Activated CD4-positive, alpha-beta memory T cell treated with anti-CD3 and anti-CD28 coated beads for 36 hours (primary cell): ENCODE measurements at places on chromosomes 2 and 18. TPM values are rescaled to one million over a fixed set of nuclear protein-coding genes. Genes with fewer than 3 reads are reported as not detected.
A peak's percentile ranks its signal among the peaks of the same experiment; 100 is the strongest.

The SERPINB3 gene
- total RNA-seq = not detected

The SERPINB13 gene
- not detected for total RNA-seq

The SIX3 gene
- total RNA-seq = not detected

The CLASP1 gene
- 122 TPM for total RNA-seq

The CIB4 gene
- not detected for total RNA-seq

The CNGA3 gene
- total RNA-seq = not detected

The KHK gene
- 13.3 TPM for total RNA-seq

The C2orf15 gene
- 0.50 TPM for total RNA-seq

The MEIS1 gene
- total RNA-seq = not detected

GRCh38 chr2:167471332-167471731 lies 583.1 kb downstream of the XIRP2 start:
- no peak for DNase-seq

- DNase-seq = no peak
Measured at GRCh38 chr2:151782378-151783132, 45.7 kb downstream of the ARL5A start.

DNA sequence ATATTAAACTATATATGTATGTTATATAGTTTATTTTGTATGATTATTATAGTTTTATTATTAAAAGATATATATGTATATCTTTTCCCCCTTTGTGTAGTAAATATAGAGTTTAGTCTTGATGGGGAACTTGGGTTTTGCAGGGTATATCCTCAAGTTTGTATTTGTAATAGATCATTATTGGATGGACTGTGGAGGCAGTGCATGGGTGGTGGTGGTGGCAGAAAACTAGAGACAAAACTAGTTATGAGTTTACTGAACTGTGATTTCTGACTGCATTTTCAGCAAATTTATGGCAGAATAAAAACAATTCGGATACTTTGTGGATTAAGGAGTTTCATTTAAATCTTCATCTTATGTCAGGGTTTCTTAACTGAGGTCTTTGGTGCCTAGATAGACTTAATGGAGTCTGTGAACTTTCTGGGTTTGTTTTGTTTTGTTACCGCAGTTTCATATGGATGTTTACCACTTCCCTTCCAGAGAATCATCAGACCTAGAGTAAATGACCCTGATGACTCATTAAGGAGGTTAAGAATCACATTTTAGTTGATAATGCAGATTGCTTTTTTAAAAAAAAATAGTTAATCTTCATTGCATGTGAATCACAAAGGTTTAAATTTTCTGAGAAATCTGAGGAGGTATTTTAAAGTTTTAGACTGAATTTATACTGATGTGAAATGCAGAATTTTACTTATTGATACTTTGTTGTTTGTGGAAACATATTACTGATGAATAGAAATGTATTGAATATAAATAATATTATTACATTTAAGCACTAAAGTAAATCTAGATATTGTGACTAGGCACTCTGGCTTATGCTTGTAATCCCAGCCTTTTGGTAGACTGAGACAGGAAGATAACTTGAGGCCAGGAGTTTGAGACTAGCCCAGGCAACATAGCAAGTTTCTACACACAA lies 14.5 kb downstream of the EPC2 start:
- no peak for DNase-seq

GRCh38 chr2:57490741-57491140 lies 555.9 kb upstream of the VRK2 start:
- no peak for DNase-seq

- no peak for DNase-seq
Measured at GRCh38 chr2:177484180-177484795, 91.7 kb downstream of the AGPS start.

- DNase-seq = no peak
Measured at GRCh38 chr2:21467280-21467818, 343.6 kb downstream of the TDRD15 start.

GRCh38 chr2:217833439-217833838 lies 169.4 kb downstream of the TNS1 start:
- no peak for DNase-seq

- DNase-seq = no peak
Measured at GRCh38 chr18:21490748-21491147, 109.8 kb downstream of the ESCO1 start.

DNA sequence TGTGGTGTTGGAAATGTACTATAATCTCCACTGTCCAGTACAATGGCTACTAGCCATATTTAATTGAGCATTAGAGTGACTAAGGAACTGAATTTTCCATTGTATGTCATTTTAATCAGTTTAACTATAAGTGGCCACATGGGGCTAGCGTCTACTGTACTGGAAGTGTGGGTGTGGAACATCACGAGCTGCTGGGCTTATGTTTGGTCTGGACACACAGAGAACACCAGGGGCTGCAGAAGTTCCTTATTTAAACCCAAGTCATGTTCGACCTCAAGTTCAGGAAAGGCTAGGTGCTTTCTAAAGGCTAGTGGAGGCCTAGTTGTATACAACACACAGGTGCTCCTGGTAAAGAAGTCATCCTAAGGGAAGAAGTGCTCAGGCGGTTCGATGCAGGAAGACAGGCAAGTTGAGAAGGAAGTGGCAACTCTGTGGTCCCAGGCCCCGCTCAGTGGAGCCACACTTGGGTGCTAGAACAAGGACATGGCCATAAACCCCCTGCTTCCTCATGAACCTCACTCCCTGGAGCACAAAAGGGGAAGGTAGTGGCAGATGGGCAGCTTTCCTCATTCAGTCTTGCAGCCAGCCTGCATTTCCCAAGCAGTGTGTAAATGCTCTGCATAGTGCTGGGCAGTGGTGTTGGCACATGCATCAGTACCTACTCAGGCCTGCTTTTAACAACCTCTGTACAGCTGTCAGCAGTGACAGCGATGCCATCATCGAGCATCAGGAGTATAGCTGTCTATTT lies 13.3 kb downstream of the LGALSL start:
- DNase-seq = no peak

DNA sequence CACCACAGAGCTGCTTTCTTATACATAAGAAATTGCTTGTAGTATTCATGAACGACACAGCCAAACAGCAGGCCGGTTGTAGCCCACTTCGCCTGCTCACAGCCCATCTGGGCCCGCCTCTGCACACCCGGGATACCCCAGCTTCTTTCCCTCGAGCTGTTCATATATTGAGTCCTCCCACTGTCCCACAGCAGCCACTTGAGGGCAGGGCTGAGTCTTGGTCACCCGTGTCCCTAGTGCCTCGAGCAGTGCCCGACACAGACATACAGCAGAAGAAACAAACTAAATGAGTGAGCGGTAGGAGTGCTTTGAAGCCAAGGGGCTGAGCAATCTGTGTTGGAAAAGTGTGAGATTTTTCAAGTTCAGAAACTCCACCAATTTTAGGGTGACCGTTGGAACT lies 251.4 kb downstream of the KLHL29 start:
- DNase-seq = peak; percentile 13

DNA sequence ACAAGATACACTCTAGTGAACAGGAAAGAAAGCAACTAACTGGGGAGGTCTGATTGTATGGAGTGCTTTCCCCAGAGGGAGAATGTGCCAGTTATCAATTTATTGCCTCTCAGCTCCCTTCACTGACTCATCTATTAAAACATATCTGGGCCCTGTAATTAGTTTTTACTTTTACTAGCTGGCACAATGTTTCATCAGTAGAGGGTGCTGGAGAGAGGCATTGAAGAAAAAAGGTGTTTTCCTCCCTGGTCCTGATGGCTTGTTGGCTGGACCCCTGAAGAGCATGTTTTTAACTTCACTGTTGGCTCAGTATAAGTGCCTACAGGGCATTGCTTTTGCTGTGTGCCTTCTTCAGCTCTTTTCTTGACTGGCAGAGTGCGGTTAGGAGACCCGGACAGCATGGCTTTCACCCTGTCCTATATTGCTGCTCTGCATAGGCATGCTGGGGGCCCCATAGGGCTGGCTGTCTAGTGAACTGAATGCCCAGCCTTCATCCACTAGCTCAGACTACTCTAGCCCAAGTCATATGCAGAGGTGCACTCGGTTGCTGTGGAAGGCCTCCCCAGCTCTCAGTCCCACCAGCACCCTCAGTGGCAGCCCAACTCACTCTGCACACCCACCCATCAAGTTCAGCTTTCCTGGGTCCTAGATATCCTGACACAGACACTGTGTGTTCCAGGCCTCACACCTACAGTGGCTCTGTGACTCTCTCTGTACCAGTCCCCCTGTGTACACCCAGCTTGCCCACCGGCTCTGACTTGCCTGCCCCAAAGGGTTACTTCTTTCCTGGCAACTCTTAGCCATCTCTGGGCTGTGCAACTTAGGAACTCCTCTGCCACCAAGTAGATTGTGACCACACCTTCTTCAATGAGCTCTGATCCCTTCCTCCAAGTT lies 62.3 kb upstream of the ACYP2 start:
- DNase-seq = no peak

DNA sequence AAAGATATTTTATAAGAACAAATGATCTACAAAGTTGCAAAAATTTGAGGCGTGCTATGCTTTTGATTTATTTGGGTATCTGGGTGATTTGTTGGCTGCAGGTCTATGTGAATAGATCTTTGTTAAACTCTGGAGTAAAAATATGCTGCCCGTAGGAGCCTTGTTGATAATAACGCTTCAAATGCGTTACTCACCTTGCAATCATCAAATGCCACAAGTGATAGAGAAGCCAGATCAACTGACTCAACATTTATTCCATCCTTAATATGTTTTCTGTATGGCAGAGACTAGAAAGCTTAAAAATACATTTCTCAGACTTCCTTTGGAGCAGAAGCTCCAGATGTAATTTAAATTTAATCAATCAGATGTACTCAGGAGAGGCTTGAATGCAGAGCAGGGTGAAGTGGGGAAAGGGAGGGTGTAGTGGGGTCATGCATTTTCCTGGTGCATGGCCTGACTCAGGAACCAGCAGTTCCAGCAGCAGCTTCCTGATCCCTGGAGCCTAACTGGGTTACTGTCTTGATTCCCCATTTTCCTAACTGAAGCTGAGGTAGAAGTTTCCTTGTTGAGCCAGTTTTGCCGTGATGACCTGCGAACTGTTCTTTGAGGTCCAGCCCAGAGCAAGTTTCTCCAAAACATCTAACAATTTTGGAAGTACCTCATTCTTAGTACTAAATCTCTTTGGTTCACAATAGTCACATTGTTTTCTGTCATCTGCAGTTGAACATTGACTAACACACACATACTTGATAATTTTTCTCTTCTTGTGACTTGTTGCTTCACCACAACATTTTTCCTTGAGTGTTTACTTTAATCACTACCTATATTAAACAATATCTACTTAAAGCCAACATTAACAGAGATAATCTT lies 284.7 kb upstream of the CWC22 start:
- no peak for DNase-seq
